Sciatic nerve (tissue), 2 donors: ENCODE measurements at places on chromosomes 11 and 22. TPM values are rescaled to one million over a fixed set of nuclear protein-coding genes. Genes with fewer than 3 reads are reported as not detected.

- no peak for DNase-seq
Observed at GRCh38 chr11:94147433-94147845, 18.8 kb downstream of the PANX1 start.

DNA sequence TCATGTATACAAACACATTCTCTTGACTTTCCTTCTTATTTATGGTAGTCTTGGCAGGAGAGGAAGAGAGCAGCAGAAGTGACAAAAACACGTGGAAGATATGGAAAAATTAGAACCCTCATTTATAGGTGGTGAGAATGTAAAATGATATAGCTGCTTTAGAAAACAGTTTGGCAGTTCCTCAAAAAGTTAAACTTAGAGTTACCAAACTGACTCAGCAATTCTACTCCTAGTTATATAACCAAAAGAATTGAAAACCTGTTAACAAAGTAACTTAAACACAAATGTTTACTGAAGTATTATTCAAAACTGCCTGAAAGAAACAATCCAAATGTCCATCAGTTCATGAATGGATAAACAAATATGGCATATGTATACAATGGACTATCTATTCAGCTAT, 16.8 kb downstream of the NUCB2 start:
- no peak for DNase-seq

DNA sequence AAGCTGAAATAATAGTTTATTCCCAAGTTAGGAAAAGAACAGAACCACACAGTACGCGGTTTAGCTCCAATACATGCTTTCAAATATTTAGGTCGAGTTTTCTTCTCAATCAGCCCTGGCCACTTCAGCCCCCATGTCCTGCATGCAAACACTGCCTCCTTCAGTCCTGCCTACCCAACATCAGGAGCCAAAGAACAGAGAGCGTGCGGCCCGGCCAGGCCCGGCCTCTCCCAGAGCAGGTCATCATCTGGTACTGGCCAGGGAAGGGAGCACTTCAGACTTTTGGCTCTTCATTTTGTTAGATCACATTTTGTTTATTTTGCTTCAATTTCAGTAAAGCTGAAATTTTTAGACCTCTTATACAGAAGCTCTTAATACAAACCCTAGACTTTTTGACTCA, 6.7 kb downstream of the BRD1 start:
- DNase-seq = no peak

DNA sequence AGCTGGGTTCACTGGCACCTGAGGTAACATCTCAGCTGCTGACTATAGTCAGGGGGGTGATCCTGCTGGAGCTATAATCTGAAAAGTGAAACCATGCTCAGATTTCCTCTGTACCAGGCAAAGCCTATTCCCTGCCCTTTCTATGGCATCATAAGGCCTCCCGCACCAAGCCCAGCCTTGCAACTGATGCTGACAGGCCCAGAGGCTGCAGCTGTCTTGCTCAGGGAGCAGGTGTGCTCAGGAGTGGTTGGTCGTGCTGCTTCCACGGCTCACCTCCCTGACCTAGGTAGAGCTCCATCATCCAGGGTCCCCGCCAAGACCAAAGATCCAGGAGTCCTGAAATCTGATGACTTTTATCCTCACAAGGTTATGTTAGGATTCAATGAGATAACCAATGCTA, 121.7 kb downstream of the FEZ1 start:
- DNase-seq = no peak

CATSPER1 gene
- not detected for total RNA-seq

ROBO4 gene
- total RNA-seq = 34.4 TPM
